ENCODE measurements at places on chromosomes 4 and X. TPM values are rescaled to one million over a fixed set of nuclear protein-coding genes. Genes with fewer than 3 reads are reported as not detected.
A peak's percentile ranks its signal among the peaks of the same experiment; 100 is the strongest.

DNA sequence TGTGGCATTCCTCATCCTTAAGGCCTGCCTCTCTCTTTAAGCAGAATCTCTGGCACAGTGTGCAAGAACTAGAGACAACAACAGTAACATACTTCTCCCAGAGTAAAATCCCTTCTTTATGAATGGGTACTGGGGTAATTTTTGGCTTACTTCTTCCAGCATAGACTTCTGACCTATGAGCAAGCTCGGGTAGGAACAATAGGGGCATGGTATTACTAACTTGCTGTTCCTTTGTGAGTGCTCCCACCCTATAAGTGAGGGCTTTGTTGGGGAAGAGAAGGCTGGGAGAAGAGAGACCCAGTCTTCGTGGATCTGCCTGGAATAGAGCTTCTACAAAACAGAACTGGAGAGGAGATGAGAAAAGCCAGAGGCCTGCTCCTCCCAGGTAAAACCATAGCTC lies 30.2 kb downstream of the CLDN2 start:
- DNase-seq, result no peak

DNA sequence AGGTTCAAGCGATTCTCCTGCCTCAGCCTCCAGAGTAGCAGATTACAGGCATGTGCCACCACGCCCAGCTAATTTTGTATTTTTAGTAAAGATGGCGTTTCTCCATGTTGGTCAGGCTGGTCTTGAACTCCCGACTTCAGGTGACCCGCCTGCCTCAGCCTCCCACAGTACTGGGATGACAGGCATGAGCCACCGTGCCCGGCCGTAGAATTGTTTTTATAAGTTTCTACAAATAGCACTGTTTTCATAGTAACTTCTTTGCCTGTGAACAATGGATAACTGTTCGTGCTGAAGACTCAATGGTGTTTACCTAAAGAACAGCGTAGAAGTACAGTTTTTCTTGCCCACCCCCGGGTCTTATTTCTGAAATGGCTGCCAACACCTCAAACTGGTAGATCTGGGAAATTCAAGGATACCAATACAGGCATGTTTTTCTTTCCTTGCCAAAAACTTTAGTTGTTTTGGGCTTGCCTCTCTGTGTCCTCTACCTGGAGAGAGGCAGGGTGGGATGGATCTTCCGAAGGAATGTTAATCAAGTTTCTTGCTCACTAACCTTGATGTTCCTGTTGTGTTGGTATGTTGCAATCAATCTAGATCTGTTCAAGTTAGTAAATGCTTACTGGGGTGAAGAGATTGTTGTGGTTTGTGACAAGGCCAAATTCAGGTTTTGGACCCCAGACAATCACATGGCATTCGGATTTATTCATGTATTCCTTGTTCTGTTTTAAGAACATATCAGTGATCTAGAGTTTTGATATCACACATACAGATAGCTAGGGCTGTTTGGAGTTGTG lies 2.8 kb upstream of the RUFY3 start:
- DNase-seq, result no peak

The TEX11 gene
- total RNA-seq, result not detected

DNA sequence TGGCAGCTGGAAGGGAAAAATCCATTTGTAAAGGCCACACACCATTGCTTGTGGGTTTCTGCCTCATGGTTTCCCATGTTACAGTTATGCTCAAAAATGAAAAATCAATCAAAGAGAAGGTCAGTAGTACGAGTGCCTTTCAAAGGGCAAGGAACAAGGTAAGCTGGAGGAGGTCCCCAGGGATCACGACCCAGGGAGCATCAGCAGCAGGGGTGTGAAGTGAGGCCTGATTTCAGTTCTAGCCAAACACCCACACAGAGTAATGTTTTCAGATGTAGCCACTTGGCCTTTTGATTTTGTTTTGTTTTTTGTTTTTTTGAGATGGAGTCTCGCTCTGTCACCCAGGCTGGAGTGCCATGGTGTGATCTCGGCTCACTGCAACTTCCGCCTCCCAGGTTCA lies 69.4 kb upstream of the AFAP1 start:
- DNase-seq, result no peak

DNA sequence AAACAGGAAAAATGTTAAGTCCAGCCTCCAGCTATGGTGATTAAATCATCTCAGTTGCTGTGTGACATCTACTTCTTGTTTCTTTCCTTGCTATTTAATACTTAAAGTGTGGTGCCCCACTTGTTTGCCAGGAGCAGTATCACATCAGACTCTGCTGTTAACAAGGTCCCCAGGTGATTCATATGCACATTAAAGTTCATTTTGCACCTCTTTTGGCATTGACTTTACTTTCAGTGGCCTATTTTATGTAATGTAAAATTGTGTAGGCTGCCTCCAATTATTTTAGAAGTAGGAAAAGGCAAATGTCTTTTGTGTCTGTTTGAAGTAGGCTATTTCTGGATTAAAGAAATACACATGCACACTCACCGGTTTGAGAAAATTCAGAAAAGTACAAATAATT lies 47.5 kb downstream of the CPE start:
- DNase-seq, result no peak

The NUP62CL gene
- total RNA-seq, result not detected

DNA sequence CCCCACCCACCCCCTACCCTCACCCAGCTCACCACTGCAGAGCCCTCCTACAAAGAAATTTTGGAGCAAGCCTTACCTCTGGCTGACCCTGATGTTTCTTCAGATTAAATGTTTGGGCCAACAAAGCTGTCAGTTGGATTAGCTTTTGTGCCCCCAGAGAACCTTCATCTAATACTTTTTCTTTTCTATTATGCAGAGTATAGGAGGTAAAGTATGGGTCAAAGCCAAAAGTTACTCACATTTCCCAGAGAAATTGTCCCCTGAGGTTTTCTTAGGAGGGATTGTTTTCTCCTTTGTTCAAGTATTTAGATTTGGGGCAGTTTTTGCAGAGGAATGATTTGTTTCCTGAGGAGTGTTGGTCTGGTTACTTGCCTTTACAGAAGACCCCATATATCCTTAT lies 69.5 kb downstream of the AASDH start:
- no peak for DNase-seq

DNA sequence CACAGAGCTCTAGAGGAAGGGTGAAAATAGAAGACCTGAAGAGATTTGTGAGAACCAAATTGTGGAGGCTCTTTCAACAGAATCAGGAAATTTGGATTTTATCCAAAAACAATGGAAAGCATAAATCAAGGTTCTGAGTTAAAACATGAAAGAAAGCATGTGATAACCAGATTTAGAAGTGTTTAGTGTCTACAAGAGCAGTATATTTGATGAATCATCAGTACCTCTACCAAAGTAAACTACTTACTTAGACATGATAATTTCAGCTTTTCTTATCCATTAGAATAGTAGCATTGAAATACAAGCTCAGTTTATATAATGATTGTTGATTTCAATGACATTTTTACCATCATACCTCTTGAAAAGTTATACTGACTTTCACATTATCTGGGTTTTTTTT lies 25.9 kb upstream of the INTU start:
- DNase-seq, result no peak

- no peak for DNase-seq
Measured at GRCh38 chrX:24982306-24982965, 33.3 kb downstream of the ARX start.

DNA sequence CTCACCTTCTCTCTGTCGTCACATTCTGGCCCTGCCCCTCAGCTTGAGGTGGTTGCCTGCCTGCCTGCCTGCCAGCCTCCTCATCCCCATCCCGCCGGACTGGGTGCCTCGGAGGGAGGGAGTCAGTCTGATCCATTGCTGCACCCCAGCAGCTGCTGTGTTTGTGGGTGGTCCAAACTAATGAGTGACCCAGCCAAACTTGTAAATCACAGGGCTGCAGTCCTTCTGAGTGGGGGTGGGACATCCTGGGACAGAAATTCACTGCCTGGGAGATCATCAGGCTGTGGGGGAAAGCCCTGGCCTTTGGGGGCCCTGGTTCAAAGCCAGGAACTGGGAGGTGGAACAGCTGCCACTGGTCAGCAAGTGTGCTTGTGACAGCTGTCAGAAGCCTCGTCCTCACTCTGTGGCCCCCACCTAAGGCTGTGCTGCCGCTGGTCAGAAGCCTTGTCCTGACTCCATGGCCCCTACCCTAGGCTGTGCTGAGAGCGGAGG lies 5.6 kb downstream of the GPR78 start:
- no peak for DNase-seq

The PCDH10 gene
- 0.47 TPM for total RNA-seq

DNA sequence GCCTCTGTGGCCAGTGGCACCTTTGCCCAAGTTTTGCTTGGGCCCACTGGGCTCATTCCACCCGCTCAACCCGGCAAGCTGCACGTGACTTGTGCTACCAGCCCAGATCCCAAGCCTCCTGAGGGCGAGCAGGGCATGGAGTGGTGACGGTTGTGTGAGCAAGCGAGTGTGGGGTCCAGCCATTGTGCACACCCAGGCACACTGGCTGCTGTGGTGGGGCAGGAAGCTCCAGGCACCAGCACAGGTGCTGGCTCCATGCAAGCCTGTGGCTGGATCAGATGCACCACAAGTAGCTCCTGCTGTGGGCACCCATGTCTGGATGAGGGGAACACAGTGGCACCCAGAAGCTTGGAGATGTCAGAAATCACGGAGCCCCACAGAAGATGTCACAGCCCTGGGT lies 557.0 kb upstream of the GNPDA2 start:
- DNase-seq, result no peak

The SHOX gene
- total RNA-seq, result not detected

The WAS gene
- total RNA-seq, result 3.5 TPM

The MTNR1A gene
- total RNA-seq, result not detected

GRCh38 chrX:68758671-68759070 lies 70.2 kb upstream of the EFNB1 start:
- DNase-seq, result no peak

- no peak for DNase-seq
Measured at GRCh38 chrX:30863974-30864373, 25.1 kb downstream of the TAB3 start.

The KIAA1210 gene
- total RNA-seq, result not detected

GRCh38 chrX:40090961-40091360 lies 6.8 kb downstream of the BCOR start:
- no peak for DNase-seq

- DNase-seq, result peak; percentile 44
Measured at GRCh38 chr4:163681208-163681821, 186.8 kb downstream of the TMA16 start.

DNA sequence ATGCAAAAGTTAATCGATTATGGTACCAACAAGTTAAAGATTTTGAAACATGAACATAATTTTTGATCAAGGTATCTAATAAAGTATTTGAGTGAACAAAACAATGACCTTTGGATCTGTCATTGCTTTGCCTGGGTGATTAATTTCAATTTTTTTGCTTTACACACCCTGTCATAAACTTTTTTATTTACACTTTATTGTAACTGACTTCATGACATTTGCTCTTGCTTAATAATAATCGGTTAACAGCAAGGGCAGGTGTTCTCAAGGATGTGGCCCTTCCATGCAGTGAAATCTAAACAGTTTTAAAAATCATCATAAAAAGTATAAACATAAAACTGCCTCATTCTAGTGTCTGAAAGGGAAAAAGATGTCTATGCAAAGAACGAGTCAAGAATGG lies 24.1 kb downstream of the ATOH1 start:
- DNase-seq, result no peak

DNA sequence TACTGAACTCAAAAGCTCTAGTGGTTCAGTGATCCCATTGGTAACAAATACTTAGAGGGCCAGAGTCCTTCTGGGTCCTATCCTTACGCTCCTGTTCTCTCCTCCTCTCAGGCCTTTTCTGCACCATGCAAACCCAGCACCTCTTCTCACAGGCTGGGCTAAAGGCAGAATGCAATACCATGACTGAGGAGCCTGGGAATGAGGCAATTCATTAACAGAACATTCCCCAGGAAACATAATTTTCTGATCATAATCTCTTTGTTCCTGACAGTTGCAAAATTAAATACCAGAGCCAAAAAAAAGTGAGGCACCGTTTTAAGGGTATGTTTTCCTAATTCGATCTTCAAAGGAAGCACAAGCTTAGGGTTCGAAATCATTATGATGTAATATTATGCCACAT lies 9.0 kb downstream of the SORBS2 start:
- no peak for DNase-seq

The UGT2B10 gene
- total RNA-seq, result not detected

Measured in Peyer's patch (tissue), 4 donors.